Kidney (tissue), 22 donors: ENCODE measurements at places on chromosomes 6 and 20. TPM values are rescaled to one million over a fixed set of nuclear protein-coding genes. Genes with fewer than 3 reads are reported as not detected.
A peak's percentile ranks its signal among the peaks of the same experiment; 100 is the strongest.

SNX9 gene
- 25.2 TPM for polyA plus RNA-seq

- DNase-seq, result no peak
Observed at GRCh38 chr6:155472886-155473285, 17.2 kb upstream of the NOX3 start.

OR2J3 gene
- polyA plus RNA-seq, result not detected

DNA sequence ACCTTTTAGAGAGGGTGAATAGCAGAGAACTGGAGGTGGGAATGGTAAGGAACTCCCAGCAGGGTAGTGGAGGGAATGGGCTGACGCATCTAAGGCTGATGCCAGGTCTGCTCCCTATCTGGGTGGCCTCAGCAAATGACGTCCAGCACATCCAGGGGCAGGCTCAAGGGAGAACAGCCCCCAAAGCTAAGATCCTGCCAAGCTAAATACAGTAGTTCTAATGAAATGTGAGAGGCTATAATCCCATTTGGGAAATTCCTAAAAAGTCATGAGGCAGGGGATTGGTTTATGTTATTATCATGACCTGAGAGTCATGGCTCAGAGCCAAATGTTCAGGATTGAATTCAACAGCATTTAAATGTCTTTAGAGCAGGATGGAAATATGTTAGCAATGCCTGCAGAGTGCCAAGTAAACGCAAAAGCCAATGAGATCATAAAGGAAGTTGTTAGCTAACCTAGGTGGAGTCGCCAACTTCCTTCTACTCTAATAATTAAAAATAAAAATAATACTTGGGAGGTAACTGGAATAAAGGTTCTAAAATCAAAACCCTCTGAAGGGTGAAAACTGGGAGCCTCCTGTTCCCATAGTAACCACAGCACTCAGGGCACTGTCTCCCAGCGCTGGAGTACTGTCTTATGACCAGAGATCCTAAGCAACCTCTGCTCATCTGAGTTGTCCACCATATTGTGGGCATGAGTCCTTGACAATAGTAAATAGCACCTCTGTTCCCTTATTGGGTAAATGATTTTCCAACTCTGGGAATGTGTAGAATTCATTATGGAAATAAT is 34.8 kb downstream of the IYD start:
- peak; percentile 86 for DNase-seq

CFB gene
- 154 TPM for polyA plus RNA-seq

BPIFA1 gene
- polyA plus RNA-seq, result not detected

GRCh38 chr6:92376691-92377090 is 1042.7 kb downstream of the EPHA7 start:
- DNase-seq, result peak; percentile 80

- DNase-seq, result no peak
Observed at GRCh38 chr6:189676-190075, 102.6 kb upstream of the DUSP22 start.

ABHD16B gene
- not detected for polyA plus RNA-seq

CYP21A2 gene
- 8.2 TPM for polyA plus RNA-seq

- DNase-seq, result peak; percentile 60
Observed at GRCh38 chr6:133512410-133513016, 271.4 kb downstream of the EYA4 start.

- DNase-seq, result no peak
Observed at GRCh38 chr6:120116343-120116742, 766.8 kb upstream of the MAN1A1 start.

- DNase-seq, result no peak
Observed at GRCh38 chr6:170127151-170127550, 163.7 kb downstream of the DLL1 start.

DNA sequence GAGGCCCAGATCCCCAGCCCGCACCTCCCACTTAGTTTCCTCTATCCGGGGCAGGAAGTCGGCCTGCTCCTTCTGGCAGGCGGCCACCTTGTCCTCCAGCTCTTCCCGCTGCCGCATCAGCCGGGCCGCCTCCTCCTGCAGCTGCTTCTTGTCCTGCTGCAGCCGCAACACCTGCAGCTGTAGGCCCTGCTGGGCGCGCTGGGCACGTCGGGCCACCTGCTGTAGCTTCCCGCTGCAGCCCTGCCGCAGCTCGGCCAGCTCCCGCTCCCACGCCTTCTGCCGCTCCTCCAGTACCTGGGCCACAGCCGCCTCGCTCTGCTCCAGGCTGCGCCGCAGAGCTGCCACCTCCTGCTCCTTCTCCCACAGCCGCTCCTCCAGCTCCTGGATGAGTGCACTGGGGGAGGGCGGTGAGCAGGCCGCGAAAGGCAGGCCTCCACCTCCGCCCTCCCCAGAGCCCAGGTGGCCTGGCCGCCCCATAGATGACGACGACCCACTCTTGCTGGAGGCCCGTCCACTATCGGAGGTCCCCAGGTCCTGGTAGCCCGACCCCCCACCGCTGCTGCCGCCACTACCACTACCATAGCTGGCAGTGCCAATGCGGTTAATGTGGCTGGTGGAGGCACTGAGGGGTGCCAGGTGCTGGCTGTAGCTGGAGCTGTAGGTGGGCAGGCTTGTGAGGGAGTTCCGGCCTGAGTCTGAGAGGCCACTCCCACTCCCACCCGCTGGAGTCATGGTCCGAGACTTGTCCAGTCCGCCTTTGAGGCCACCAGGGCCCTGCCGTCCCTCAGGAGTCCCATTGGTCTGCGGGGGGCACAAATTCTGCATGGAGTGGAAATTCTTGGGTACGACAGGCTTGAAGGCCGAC is 6.0 kb upstream of the FASTKD5 start:
- DNase-seq, result peak; percentile 23
